Vagina (tissue), 2 donors: ENCODE measurements at places on chromosomes 2 and 18. TPM values are rescaled to one million over a fixed set of nuclear protein-coding genes. Genes with fewer than 3 reads are reported as not detected.

DNA sequence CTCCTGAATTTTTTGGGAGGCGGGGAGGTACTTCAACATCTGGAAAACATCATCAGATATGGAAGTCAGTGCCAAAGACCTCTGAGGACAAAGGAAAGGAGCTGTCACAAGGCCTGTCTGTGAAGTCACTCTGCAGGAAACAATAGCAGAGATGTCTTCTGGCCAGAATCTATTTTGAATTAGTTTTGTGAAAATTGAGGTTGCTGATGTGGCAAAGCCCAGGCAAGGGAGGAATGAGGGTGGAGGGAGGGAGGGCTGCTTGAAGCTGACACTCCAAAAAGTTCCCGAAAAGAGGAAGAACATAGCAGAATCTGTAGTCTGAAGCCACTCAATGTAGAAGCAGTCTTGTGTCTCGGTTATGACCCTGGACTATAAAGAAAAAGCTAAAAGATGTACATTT lies 151.1 kb upstream of the LHCGR start:
- H3K27me3 ChIP-seq = no peaks in the 10 kb centered on the region
- no peak for DNase-seq
- H3K4me1 ChIP-seq = no peaks in the 10 kb centered on the region
- H3K36me3 ChIP-seq = no peaks in the 10 kb centered on the region

DNA sequence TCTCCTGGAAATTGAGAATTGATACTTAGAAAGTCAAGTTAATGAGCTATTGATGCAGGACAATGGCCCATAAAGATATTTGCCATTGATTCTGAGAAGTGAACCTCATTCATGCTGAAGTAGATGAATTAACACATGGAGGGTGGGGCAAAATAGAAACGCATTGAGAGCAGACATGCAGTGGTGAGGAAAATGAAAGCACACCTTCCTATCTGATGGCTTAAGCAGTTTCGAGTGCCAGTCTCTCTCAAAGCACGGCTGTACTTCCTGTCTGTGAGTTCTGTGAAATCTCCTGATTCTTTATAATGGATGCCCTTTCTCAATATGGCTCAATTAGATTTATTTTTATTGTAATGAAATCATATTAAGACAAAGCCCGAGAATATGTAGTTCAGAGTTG lies 247.0 kb downstream of the TMX3 start:
- no peaks in the 10 kb centered on the region for H3K27me3 ChIP-seq
- DNase-seq = no peak
- no peak overlapping the region for H3K4me3 ChIP-seq
- no peaks in the 10 kb centered on the region for H3K36me3 ChIP-seq
- H3K27ac ChIP-seq = no peak overlapping the region

GRCh38 chr2:197434541-197435513 lies at the start of gene SF3B1:
Gene SF3B1 (minus strand): TSS chr2:197435028. CDS start chr2:197434999, 29 bp downstream.
- H3K27me3 ChIP-seq = no peaks in the 10 kb centered on the region
- no peaks in the 10 kb centered on the region for H3K36me3 ChIP-seq
- peak; percentile 99 for DNase-seq

GRCh38 chr18:78768656-78769501 lies 210.7 kb upstream of the SALL3 start:
- H3K36me3 ChIP-seq = no peaks in the 10 kb centered on the region
- no peak overlapping the region for H3K4me3 ChIP-seq
- no peaks in the 10 kb centered on the region for H3K27me3 ChIP-seq
- H3K27ac ChIP-seq = no peak overlapping the region
- no peaks in the 10 kb centered on the region for H3K4me1 ChIP-seq

DNA sequence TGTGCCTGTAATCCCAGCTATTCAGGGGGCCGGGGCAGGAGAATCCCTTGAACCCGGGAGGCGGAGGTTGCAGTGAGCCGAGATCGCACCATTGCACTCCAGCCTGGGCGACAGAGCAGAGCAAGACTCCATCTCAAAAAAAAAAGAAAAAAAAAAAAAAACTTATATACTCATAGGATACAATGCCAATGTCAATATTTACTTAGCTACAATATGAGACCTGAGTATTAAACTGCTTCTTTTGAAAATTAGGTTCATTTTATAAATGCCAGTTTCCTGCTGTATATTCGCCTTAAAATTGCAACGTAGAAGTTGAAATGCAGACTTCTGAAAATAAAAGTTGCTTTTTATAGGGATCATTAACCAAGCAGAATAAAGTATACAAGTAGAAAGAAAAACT lies 2.3 kb downstream of the SLC35F5 start:
- no peaks in the 10 kb centered on the region for H3K27me3 ChIP-seq
- DNase-seq = no peak
- H3K36me3 ChIP-seq = no peaks in the 10 kb centered on the region
- H3K4me3 ChIP-seq = no peak overlapping the region

DNA sequence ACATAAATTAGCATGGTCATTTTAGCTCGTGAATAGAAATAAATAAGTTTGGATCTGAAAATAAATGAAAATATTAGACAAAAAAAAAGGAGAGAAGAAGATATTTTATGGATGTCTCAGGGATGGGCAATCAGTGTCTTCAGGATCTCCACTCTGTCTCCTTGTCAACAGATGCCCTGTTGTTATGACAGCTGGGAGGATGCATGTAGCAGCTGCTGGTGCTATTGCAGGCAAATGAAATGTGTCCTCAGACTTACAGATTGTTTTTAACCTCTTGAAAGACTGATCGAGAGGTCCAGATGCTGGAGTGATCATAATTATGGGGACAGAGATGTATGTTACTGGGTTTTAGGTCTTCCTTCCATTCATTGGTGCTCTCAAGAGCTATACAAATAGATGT lies 24.7 kb upstream of the ARL4C start:
- no peak for DNase-seq
- H3K4me3 ChIP-seq = no peak overlapping the region
- no peaks in the 10 kb centered on the region for H3K27me3 ChIP-seq
- no peak overlapping the region for H3K27ac ChIP-seq
- H3K36me3 ChIP-seq = no peaks in the 10 kb centered on the region

The UNC80 gene
- total RNA-seq = 0.25 TPM

- no peaks in the 10 kb centered on the region for H3K27me3 ChIP-seq
- no peak for DNase-seq
- peaks cover 14% of the 10 kb centered on the region for H3K4me1 ChIP-seq
- no peak overlapping the region for H3K4me3 ChIP-seq
- H3K27ac ChIP-seq = peak overlapping the region; percentile 70
These were observed 69.9 kb downstream of the RHOB start for GRCh38 chr2:20516646-20517341.

GRCh38 chr2:97717613-97717995 lies 4.2 kb downstream of the ZAP70 start:
- no peaks in the 10 kb centered on the region for H3K27me3 ChIP-seq
- H3K36me3 ChIP-seq = no peaks in the 10 kb centered on the region
- H3K4me3 ChIP-seq = no peak overlapping the region
- no peak overlapping the region for H3K27ac ChIP-seq
- DNase-seq = no peak
- no peaks in the 10 kb centered on the region for H3K4me1 ChIP-seq

DNA sequence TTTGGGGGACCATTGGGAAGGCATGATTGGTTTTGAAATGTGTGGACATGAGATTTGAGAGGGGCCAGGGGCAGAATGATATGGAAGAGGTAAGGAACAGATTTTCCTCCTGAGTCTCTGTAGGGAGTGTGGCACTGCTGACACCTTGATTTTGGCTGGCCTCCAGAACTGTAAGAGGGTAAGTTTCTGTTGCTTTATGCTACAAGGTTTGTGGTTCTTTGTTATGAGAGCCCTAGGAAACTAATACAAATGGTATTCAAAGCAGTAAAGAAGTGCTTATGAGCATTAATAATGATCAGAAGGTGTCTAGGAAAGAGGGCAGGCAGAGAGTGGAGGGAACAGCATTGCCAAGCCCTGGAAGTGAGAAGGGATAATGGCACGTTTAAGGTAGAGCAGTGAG lies 574.3 kb upstream of the NXPH2 start:
- H3K36me3 ChIP-seq = no peaks in the 10 kb centered on the region
- DNase-seq = no peak
- no peak overlapping the region for H3K4me3 ChIP-seq
- H3K4me1 ChIP-seq = no peaks in the 10 kb centered on the region
- H3K27me3 ChIP-seq = no peaks in the 10 kb centered on the region
- no peak overlapping the region for H3K27ac ChIP-seq

- no peak overlapping the region for H3K4me3 ChIP-seq
- H3K27me3 ChIP-seq = no peaks in the 10 kb centered on the region
- no peaks in the 10 kb centered on the region for H3K36me3 ChIP-seq
- DNase-seq = no peak
- peaks cover 20% of the 10 kb centered on the region for H3K4me1 ChIP-seq
- no peak overlapping the region for H3K27ac ChIP-seq
These were observed 1229.6 kb upstream of the ZEB2 start for GRCh38 chr2:145749556-145749955.
